ENCODE measurements at places on chromosomes 5 and 9.

GRCh38 chr5:165616490-165617405 lies 2111.3 kb downstream of the MAT2B start:
- no peak for DNase-seq

DNA sequence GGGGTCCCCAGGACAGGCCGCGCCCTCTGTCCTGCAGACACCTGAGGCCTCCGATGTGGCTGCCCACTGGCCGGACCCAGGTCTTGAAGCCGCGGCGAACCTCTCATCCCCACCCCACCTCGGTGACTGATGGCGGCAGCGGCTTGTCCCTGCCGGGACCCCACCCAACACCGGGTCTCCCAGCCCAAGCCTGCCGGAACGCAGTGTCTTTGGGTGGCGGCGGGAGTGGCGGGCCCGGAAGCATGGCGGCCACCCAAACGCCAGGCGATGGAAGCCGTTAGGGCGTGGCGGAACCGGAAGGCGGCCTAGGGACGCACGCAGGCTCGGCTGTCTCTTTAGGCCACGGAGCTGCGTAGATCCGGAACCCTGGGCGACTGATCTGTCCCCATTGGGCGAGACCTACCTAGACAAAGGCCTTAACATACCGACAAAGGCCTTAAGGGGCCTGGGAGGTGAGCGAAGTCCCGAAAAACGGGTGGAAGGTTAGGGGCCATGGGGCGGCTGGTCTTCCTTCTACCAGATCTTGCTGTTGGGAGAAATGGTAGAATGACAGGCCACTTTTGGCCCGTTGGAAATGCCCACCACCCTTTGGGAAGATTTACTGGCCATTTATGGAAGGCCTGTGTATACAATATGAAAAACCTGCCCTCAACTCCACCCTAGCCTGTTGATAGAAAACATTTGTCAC lies 94.6 kb upstream of the SMC2 start:
- no peak for DNase-seq

DNA sequence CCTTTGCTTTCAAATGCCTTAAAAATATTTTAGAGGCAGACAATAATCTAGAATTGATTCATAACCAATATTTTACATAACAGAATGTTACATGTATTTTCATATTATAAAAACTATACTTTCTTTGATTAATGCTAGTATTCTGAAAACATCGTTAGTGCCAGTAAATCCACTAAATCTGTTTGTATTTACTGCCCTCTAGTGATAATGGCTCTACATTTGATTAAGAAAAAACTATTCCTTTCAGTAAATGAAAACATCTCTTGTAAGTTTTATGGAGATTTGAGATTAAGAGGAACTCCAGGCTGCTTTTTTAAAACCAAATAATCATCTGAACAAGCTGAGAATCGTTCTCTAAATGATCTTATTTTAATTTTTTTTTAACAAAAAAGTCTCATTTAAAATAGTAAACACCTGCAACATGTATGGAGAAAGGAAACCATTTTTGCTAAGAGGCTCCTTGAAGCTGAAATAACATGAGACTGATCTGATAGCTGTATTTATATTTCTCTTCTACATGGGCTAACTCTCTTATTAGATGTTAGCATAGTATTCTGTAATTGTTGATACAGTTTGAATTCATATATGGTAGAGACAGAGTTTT lies 424.7 kb downstream of the RAB3C start:
- DNase-seq = peak; percentile 32

GRCh38 chr9:84366683-84367082 lies 26.1 kb upstream of the SLC28A3 start:
- DNase-seq = no peak

- DNase-seq = no peak
Measured at GRCh38 chr9:134053941-134054761, 13.7 kb downstream of the BRD3 start.

- no peak for DNase-seq
Measured at GRCh38 chr9:96505316-96505991, 55.5 kb downstream of the HABP4 start.

DNA sequence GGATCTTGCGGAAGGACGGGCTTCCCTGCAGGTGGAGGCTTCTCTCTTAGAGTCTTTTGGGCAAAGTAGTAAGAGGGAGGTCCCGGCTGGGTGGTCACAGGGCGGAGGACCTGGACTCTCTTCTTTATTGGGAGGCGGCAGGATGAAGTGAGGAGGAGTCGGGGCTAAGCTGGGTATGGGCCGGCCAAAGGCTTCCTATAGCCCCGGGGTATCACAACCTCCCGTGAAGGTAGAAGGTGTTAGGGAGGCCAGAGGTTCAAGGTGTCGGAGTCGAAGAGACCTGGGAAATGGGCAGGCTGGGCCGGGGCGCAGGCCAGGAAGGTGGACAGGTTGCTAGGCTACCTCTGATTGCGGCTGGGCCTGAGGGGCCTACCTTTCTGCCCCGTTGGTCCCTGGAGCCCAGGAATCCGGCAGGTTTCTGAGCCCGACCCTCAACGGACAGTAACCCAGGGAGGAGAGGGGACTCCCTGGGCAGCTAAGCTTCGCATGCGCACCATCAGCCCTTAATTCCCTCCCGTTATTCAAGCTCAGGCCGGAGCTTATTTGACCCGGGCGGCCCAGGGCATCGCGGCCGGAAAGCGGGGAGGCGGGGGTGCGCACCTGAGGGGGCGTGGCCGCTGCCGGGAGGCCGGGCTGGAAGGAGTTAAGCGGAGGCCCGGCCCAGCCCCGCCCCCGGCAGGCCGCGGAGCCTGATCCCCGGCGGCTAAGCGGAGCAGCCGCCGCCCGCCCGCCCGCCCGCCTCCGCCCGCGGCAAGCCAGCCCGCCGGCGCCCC lies at the start of gene TESK1:
TSS of gene TESK1 (plus strand) at position 685 of the 773 bp plus-strand sequence. CDS start 358 bp downstream, outside the sequence.
- peak; percentile 25 for DNase-seq

DNA sequence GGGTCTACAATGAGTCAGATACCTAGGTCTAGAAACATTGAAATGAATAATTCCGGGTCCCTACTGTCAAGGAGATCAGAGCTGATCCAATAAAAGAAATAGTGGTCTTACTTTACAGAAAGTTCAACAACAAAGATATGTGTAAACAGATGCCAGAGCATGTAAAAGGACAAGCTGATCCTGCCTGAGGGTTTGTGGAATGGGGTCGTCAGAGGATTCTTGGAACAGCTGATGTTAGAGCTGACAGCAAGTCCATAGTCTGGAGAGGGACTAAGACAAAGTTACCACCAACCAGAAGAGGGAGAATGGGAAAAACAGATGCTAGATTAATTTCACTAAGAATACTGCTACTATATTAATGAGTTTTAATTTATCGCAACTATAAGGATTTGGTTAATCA lies 71.5 kb downstream of the FREM1 start:
- no peak for DNase-seq

DNA sequence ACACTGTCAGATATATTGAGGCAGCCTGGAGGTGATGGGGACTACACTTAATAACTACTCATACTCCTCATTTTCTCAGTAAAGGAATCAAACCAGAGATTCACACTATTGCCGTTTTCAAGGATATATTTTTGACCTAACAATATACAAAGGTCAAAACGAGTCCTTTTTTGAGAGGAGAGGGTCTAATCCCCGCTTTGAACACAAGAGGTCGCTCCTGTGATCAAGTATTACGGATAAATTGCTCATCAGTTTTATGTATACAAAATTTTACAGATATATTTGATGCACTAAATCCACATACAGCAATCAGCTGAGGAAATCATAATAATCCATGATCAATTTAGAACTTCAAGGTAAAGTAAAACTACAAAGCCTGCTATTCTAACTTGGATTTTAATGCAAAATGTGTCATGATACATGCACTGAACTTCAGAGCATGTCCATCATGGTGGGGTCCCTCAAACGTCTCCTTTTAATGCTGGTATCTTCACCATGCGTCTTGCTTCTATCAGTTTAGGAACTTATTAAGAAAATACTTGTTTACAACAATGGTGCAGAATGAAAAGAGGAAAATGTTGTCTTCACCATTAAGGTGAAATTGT lies 2.5 kb upstream of the ISL1 start:
- DNase-seq = peak; percentile 48

- DNase-seq = no peak
Measured at GRCh38 chr5:120591911-120592310, 127.8 kb downstream of the PRR16 start.

GRCh38 chr9:130666393-130667119 lies 2.2 kb downstream of the PRDM12 start:
- DNase-seq = no peak

DNA sequence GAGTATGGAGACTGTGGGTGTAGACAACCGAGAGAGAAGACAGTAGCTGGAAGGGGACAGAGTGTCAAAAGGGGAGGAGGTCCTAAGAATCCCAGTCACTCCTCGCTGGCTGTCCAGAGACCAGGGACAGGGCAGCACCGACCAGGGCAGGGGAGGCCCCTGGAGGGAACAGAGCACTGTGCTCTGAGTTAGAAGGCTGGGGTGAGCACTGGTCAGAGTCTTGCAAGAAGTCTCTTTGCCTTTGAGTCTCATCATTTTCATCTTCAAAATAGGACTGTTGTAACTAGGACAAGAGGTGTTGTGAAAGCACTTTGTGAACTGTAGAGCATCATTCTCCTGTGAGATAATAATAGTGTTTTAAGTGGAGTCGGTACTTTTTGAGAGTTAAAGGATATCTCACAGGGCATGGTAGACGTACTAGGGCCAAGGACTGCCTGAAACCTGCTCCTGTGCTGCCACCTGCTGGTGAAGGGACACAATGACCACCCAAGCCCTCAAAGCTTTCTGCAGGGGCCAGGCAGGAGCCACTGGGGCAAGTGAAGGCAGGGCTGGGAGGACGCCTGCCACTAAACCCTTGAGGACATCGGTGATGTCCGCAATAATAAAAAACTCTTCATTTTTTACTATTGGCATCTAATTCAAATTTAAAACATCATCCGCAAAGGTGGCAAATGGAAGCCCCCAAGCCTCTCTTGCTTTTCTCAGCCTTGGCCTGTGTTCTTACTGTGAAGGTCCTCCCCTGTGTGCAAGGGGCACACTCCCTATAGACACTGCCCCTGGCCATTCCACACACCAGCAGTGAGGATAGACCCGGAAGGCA lies 28.2 kb downstream of the SLC6A7 start:
- peak; percentile 68 for DNase-seq

GRCh38 chr5:173454361-173454735 lies 126.1 kb upstream of the STC2 start:
- peak; percentile 84 for DNase-seq

GRCh38 chr9:133341369-133342068 lies 5.5 kb upstream of the SURF6 start:
- DNase-seq = no peak

- DNase-seq = no peak
Measured at GRCh38 chr5:66306844-66307315, 162.8 kb downstream of the SREK1 start.

DNA sequence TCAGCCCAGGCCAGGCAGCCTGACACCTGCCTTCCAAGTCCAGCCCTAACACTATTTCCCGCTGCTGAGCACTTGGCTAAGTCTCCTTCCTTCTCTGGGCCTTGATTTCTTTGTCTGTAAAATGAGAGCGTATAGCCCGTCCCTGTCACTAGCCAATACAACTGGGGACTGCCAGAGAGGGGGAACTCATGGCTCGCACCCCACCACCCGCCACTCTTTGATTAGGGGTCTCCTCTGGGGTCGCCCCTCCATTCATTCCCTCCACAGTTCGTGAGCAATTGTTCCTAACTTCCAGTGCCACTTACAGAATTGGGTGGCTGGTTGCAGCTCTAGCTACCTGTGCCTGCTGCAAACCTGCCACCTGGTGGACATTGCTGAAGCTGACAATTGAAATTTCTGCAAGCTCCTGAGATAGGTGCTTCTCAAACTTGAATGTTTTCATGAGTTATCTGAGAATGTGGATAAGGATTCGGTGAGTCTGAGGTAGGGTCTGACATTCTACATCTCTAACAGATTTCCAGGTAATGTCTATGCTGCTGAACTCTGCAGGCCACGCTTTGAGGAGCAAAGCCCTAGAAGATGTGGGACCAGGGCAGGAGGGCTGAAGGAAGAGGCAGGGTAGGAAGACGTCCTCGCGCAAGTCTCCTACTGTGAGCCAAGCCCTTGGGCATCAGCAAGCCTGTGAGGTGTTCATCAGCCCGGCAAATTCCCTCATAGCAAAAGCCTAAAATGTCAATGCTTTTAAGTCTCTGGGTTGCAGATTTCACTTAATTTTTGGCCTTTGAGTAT lies 13.3 kb upstream of the RECK start:
- peak; percentile 55 for DNase-seq

GRCh38 chr5:131786036-131786435 lies 10.8 kb downstream of the FNIP1 start:
- DNase-seq = no peak

DNA sequence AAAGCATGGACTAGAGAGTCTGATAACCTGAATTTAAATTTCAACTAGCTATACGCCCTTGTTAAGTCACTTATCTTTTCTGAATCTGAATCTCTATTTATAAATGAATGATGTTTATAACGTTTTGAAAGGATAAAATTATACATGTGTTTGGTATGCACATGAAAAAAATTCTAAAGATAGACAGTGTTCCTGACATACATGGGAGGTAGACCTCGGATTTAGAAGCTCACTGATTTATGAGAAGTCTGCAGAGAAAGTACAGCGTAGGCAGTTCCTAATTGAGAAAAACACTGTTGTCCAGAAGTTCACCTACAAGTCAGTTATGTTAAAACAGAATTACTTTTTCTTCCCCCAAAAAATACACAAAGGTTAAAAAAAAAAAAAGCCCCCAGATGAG lies 26.6 kb downstream of the MPDZ start:
- DNase-seq = no peak

GRCh38 chr9:36896296-36896695 lies 137.8 kb downstream of the PAX5 start:
- DNase-seq = no peak

DNA sequence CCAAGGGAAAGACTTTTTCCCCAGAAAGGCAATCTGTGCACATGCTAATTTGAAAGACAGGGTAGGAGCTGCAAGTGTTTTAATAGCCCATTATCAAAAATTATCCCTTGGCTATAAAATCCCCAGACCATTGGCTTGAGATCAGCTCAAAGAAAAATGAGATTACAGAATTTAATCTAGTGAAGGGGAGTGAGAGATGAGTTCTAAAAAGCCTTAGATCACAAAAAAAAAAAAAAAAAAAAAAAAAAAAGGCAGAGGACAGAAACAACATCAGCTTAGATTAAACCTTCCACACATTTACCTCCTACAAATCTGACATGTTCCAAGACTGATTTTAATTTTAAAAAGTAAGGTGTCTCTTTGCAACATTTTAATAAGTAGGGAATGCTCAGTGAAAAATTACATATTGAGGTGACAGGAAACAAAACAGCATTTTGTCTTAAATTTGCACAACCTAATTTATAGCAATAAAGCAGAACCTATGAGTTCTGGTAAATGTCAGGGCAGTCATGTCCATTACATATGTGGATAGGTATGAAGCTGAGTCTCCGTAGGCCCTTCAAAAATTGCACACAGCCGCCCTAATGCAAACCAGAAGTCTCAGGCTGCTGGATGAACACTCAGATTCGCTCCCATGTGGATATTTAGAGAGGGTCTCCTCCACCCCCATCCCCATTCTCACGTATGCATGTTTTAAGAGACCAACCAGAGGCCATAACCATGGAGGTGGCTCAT lies 43.4 kb downstream of the NFIB start:
- no peak for DNase-seq

DNA sequence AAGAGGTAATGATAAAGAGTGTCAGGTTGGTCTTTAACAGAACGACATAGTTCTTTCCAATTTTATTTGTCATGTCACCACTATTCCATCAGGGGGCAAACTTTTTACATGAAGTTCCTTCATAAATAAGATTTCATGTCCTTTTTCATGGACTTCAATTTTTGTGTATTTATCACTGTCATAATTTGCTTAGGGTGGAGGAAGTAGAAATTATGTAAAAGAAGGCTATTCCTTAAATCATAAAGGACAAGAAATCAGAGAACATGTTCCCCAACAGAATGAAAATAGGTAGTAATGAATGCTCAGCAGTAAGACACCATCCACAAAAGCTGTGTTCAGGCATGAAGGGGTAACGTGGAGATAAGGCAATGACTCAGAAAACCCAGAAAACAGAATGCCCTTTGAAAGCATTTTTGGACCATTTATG lies 72.7 kb downstream of the ZFAND5 start:
- DNase-seq = peak; percentile 35

All from HFFc6 (cell line).